ENCODE measurements at places on chromosomes 7 and 10.

- no peak for DNase-seq
These were observed 22.9 kb downstream of the ADCYAP1R1 start for GRCh38 chr7:31075086-31075405.

- peak; percentile 85 for DNase-seq
These were observed 34.7 kb downstream of the ENTPD7 start for GRCh38 chr10:99693933-99694583.

GRCh38 chr7:48667407-48667806 is 256.9 kb upstream of the CDC14C start:
- DNase-seq = no peak

GRCh38 chr10:7520507-7521485 is 110.0 kb upstream of the SFMBT2 start:
- DNase-seq = no peak

DNA sequence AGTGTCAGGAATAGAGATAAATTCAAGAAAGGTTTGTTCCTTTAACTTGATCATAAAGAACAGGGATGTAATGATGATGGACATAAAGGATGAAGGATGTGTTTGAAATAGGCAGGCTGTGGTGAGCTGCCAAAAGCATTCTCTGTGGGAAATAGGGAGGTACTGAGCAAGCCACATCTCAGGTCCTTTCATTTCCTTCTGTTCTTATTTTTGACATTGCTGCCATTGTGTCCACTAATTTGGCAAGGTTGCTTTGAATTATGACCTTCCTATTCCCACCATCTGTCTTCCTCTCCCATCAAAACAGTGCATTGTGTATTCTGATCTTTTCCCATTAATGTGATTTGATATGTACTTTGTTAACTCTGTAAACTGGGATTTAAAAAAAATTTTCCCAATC is 9.4 kb downstream of the SCRN1 start:
- no peak for DNase-seq

DNA sequence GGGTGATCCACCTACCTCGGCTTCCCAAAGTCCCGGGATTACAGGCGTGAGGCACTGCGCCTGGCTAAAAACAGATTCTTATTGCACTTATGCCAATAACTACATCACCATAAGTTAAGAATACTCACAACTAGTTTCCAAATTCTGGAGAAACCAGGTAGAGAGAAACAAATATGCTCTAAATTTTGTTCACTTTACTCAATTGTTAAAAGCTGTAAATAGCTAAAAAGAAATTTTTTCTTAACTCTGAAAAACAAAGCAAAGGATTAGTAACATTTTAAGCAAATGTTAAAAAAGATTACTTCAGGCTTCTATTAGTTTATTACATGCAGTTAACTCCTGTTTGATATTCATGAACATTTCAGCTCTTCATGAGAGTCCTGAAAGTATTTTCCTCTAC is 28.3 kb upstream of the ZMIZ2 start:
- DNase-seq = no peak

DNA sequence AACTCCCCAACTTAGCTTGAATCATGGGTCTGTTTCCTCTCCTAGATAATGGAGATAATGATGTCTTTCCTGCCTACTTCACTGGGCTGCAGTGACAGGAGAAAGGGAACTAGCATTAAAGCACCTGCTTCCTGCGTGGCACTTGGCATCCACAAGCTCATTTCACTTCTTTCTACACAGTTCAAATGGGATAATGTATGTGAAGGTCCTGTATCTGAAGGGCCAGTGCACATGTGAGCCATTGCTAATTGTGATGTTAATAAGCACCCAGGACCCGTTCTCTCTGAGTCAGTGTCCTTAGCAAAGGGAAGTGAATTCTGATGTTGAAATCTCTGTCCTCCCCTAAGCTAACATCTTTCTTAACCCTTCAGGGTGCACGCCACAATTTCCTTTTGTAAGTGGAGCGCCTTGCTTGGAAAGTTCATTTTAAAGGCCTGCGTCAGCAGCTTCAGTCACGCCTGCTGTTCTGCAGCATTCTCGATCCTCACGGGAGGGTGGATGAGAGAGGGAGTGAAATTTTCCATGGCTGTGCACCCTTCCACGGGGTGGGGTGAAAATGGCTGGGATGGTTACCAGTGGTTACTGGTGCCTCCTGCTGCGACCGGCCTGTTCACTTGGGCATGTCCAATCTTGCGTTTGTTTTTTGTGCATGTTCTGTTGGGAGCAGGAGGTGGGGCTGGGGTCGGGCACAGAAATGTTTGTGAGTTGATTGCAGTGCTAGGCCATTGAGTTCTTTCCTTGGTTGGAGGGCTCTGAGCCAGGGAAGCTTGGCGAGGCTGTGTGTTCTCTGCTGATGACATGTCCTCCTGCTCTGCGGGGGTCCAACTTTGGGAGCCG is 59.2 kb downstream of the HK1 start:
- DNase-seq = no peak

- DNase-seq = no peak
These were observed 11.5 kb downstream of the LIPJ start for GRCh38 chr10:88598055-88598454.
